ENCODE measurements at places on chromosomes 12 and 14.

GRCh38 chr14:104758981-104759969 lies 6.3 kb downstream of the SIVA1 start:
- no peak for DNase-seq

DNA sequence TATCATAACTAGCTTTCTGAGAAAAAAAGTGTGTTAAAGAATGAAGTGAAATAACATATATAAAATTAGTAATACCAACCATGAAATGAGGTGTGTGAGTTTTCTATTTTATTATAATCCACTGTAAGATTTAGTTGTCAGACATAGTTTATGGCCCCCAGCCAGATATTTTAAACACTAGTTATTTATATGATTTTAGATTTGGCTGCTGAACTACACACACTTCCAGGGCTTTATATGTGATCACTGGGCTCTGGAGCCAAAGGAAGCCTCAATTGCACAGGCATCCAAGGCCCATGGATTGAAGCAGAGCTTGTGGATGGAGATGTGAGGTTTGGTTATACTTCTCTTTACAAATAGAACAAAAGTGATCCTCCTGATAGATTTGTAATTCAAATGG lies 48.7 kb upstream of the CNTN1 start:
- DNase-seq, result no peak

DNA sequence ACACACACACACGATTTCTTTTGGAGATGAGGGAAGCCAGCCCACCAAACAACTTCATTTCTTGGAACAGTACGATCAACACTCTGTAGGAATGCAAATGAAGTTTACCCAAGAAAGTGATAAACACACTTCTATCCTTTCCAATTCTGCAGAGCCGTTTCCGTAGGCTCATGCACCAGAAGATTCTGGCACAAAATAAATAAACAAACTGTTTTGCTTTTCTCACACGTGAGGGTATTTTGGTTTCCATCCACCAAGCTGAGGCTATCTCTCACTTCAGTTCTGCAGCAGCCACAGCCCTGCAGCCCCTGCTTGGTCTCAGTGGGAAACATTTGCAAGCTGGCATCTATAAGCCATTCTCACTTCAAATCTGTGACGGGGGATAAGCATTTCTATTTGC lies 15.3 kb upstream of the TSPAN11 start:
- no peak for DNase-seq

- DNase-seq, result no peak
Observed at GRCh38 chr12:57533108-57533507, 10.5 kb downstream of the MBD6 start.

DNA sequence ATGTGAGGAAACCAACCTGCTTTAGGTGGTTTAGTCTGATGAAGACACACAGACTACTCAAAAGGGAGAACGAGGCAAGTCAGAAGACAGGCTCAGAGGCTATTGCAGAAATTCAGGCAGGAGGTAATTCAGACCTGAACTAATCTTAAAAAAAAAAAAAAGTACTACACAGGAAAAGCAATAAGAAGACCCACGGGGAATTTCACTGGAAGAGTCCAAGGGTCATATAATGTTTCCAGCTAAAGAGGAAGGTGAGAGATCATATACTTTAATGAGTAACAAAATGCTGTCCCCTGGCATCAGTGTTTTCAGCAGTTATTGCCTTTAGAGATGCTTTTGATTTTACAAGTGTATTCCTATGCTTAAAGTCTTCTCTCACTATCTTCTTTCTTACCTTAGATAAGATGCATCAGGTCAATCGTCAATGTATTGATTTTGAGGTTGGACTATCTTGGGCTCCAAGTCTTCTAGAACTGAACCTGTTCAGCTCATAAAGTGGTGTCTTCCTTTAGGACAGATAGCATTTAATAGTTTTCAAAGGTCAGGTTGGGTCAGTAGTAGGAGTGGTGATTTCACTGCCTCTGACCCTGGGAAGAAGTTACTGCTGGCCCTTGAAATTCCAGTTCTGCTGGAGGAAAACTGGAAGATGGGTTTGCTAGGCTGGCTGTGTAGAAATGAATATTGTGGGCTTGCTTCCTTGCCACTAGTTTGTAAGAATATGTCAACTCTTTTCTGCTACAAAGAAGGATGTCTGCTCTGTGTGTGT lies 60.0 kb downstream of the FAR2 start:
- no peak for DNase-seq

DNA sequence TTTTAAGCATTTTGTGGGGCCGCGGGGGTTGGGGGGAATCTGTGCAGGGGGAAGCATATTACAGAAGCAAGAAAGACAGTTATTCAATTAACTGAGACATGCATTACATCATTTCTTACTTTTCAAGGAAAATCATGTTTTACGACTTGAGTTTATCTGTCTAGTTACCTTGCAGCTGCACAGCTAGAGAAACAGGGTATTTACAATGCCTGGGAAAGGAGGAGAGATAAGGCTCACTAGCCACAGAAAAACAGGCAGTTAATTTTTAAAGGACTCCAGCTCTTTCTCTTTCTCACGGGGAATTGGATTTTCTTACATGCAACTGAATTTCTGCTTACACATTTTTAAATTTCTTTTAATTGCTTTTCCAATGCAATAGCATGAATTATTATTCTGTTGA lies 22.2 kb downstream of the FCF1 start:
- no peak for DNase-seq

DNA sequence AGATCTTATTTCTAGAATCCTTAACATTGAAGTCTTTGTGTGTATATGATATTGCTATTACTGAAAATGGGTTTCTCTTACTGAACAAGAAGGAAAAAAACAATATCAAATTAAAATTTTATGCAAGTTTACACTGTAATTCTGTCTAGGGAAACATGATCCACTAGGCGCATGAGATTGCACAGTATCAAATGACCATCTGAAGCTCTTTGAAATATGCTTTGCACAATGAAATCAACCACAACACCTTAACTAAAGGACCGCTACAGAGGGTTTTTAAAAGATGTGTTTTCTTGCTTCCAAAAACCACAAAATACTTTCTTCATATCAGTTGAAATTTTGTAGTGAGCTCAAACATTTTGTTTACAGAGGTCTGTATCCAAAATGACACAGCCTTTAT lies 15.1 kb upstream of the KERA start:
- DNase-seq, result no peak

DNA sequence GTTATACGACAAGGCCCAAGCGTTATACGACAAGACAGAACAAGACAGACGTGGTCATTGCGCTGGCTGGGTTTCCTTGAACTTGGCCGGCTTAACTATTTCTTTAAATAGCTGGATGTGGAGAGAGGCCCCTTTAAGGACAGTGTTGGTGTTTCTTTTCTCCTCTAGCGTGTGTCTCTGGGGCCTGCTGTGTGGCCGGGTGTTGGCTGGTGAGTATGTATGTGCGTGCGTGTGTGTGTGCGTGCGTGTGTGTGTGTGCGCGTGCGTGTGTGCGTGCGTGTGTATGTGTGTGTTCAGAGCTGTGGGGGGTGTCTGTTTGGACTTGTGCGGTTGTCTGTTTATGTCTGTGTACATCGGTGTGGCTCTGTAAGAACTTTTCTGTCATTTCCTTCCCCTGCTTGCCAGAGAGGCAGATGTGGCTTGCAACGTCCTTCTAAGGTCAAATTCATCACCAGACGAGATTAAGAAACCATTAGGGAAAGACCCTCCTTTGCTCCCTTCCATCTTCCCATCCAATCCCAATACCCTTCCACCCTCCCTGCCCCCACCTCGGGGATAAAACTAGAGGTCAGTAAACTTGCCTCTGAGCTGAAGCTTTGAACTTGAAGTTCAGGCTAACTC lies 78.6 kb upstream of the TBX3 start:
- DNase-seq, result peak; percentile 53

DNA sequence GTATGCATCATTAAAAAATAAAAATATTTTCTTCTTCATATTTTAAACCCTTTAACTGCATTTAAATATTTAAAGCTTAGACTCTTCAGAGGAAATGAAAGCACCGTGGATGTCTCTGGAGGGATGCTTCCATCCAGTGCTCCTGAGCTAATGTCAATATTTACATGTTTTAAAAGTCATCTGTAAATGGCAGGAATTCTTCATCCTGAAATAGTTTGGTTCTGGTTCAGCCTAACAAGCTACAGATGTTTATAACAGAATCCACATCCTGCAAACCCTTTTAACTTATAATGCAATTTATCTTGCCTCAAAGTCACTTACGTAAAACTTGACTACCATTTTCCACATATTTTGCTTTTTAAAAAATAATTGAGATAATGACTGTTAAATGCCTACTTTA lies 1207.3 kb downstream of the SLC16A7 start:
- no peak for DNase-seq

DNA sequence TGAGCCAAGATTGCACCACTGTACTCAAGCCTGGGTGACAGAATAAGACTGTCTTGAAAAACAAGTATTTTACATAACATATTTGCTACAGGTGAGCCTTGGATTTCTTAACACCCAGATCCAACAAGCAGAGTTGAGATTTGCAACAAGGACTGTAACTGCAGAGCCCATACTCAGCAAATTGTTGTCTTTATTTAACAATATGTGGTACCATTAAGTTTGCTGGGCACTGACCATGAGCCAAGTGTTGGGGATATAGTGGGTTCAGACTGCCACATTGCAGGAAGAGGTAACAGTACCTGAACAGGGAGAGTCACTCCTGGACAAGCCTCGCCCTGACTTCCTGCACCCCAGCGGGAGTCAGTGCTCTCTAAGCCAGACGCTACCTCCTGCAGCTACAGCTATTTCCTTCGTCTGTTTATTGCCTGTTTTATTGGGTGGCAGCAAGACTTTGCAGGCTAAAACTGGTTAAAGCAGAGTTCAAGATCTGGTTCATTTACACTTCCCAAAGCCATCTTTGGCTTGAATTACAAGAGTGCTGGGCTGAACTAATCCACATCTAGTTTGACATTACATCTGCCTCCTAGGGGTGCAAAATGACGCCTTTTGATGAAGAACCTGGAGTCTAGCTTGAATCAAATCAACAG lies 12.5 kb downstream of the AHSA1 start:
- DNase-seq, result no peak

- no peak for DNase-seq
Observed at GRCh38 chr14:93396456-93396855, 34.3 kb upstream of the UNC79 start.

DNA sequence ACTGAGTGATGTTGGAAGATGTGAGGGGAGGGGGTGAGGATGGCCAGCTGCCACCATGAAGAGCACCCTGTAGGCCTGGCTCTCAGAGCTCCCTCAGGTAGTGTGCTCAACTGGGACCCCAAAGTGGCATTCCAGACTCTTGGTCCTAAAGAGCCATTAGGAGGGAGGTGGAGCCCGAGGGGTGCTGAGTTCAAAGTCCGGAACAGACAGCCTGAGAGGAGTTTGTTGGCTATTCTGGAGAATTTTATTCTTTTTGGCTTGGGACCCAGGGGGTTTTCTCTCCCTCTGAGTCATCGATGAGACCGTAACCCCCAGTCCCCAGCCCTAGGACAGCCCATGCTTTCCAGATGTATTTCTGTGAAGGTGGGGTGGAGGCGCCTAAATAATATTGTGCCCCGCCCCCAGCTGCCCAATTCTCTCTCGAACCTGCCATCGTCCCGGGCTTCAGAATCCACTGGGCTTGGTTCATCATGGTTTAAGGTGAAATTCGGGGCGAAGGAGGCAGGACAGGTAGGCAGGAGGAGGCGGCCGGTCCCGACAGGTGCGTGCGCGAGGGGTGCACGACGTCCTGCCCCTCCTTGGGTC lies 690 bp upstream of the RBP5 start:
- no peak for DNase-seq

GRCh38 chr14:31194095-31194494 lies 13.5 kb downstream of the HECTD1 start:
- peak; percentile 54 for DNase-seq

GRCh38 chr12:67887065-67887464 lies 102.2 kb upstream of the IFNG-AS1 start:
- DNase-seq, result no peak
